ENCODE measurements at places on chromosomes 3 and 15.

GRCh38 chr15:69941706-69942495 lies 155.8 kb downstream of the TLE3 start:
- no peak for DNase-seq

- no peak for DNase-seq
Measured at GRCh38 chr3:97871801-97872524, 50.2 kb downstream of the CRYBG3 start.

DNA sequence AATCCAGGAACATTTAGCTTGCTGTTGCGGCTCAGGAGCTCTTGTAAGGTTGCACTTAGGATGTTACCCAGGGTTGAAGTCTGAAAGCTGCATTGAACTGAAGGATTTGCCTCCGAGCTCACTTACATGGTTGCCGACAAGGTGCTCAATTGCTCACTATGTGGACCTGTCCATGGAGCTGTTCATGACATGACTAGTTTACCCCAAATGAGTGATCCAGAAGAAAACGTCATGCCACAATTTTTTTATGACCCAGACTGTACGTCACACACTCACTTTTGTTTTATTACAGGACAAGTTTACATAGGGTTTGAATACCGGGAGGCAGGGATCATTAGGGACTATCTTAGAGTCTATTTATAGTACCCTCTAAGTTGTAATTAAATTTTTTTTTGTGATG lies 21.0 kb upstream of the CLDN11 start:
- no peak for DNase-seq

DNA sequence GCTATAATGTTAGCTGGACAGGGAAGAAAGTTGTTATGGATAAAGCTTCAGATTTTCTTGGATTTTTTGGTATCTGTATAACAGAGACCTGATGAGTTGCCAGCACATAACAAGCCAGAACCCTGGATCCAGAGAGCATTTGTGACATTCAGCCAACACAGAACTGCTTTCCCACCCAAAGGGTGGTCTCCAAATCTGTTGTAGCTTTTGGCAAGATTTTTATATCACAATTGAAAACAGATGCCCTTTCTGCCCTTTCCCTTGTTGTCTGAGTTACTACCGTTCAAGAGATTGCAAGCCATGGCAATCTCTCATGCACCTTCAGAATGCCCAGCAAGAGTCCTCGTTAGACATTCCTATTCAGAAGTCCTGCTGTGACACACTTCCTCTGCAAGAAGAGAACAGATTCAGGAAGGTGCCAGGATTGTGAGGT lies 107.6 kb upstream of the FGF7 start:
- DNase-seq = no peak

- DNase-seq = no peak
Measured at GRCh38 chr3:96213393-96213792, 601.0 kb upstream of the EPHA6 start.

GRCh38 chr3:50525987-50526386 lies 22.6 kb upstream of the CACNA2D2 start:
- DNase-seq = no peak

DNA sequence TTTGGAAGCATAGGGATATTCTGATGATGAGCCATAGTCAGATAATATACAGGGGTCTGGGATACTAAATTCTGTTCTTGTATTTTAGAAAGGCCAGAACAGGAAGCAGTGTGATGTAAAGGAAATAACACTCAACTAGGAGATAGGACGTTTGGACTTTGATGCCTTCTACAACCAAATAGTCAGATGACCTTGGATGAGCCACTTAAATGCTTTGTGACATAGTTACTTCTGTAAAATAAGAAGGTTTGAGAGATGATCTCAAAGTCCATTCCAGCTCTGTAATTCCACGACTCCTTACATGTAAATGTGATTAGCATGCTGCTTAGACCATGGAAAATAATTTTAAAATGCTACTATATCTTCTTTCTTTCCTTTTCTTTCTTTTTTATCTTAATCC lies 29.5 kb upstream of the CCDC54 start:
- DNase-seq = no peak

GRCh38 chr3:127373441-127374085 lies 85.7 kb upstream of the PRR20G start:
- DNase-seq = no peak

GRCh38 chr3:22451501-22451900 lies 700.5 kb upstream of the ZNF385D start:
- DNase-seq = no peak

GRCh38 chr3:179324270-179324754 lies 1.5 kb downstream of the ZNF639 start:
- peak; percentile 6 for DNase-seq

- DNase-seq = no peak
Measured at GRCh38 chr15:25778161-25778560, 85.0 kb downstream of the ATP10A start.

- DNase-seq = peak; percentile 55
Measured at GRCh38 chr3:52339612-52340011, 23.5 kb downstream of the DNAH1 start.

GRCh38 chr3:9024341-9024740 lies 61.1 kb upstream of the RAD18 start:
- no peak for DNase-seq

DNA sequence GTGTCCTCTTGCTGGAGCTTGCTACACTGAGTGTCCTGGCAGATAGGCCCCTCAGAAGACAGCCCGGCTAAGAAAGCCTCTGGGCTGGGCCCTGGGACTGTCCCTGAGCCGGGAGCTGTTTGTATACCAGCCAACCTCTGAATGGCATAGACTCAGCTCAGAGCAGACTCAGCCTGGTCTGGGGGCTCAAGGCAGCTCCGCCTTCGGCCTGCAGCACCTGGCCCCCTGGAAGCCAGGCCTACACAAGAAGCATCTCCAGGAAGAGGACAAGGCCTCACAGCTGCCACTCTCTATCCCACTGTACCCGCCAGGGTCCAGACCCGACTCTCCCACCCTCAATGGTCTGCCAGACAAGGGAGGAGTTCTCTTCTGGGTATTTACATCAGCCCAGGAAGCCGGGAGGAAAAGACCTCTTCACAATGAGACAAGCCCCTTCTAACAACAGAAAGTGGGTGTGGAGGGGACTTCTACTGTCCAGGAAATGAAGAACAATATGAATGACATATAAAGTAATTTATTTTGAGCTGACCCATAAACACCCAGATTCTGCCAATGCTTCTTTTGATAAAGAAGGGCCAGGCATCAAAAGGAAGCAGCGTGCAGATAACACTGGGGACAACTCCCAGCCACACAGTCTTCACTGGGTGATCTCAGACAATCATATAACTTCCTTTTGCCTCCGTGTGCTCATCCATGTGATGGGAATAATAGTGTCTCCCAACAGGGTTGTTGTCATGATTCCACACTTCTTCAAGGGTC lies 110.2 kb downstream of the TPRA1 start:
- DNase-seq = no peak

- no peak for DNase-seq
Measured at GRCh38 chr3:191961022-191961421, 500.1 kb downstream of the PYDC2 start.

GRCh38 chr3:24500806-24501205 lies 6.2 kb upstream of the THRB start:
- no peak for DNase-seq

- DNase-seq = no peak
Measured at GRCh38 chr3:43774799-43775198, 84.1 kb downstream of the ABHD5 start.

DNA sequence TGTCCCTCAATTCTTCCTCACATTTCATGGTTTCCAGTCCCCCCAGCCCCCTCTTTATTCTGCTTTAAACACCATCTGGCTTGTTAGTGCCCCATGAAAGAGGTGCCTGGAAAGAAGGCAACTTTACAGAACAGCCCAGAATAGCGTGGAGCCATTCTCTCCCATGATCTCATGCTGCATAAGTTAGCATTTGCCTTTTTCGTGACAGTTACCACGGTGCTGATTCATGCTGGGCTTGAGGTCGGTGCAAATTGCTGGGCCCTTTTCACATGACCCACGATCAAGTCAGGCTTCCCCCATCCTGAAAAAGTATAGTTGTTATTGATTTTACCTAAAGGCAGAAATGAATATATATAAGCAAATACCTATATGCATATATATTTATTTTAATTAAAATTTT lies 29.6 kb downstream of the SQOR start:
- DNase-seq = no peak

DNA sequence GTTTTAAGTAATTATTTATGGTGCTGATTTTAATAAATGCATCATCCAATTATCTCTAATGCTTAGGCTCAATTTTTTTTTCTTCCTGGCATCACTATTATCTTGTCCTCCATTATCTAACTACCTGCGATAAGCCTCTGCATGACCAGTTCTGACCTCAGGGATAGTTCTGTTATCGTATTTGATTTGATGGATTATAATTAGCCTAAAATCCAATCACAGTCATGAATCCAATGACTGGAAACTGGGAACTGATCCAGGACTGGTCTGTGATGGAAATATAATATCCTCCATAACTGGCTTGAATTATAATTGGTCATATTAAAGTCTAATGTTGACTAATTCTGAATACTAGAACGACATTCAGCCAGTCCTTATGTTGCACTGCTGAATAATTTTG lies 1.1 kb downstream of the MYH15 start:
- DNase-seq = peak; percentile 79

DNA sequence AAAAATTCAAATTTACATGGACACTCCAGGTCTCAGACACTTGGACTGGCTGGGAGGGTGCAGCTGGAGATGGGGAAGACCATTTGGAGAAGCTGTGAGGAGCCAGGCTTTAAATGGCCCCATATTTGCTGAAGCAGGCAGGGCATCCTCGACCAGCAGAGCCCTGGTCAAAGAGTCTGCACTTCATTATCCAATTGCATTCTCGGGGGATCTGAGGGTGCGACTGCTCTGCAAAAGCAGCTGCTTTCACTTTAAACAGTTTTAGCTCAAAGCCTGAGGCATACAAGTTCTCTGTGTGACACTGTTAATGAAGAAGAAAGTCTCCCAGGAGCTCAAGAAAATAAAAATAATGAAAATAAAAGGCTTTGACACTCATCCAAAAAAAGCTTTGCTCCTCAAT lies 98.0 kb upstream of the SLC25A36 start:
- DNase-seq = no peak

GRCh38 chr3:17740721-17741141 lies 1.7 kb downstream of the TBC1D5 start:
- DNase-seq = no peak

DNA sequence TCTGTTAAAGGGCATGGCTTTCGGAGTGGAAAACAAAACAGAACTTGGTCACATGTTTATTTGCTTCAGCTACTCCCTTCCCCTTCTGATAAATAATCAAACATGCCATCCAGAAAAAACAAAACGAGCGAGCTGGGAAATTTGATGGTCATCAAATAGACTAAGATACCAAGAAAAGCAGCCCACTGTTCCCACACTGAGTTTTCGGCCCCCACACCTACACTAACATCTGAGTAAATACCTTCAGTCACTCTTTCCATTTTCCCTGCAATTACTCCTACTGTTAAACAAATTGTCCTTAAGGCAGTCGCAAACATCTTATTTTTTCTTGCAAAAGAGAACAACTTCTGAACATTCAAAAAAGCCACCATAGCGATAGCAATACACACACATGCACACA lies 454.6 kb downstream of the FOXP1 start:
- DNase-seq = no peak

GRCh38 chr3:38601956-38602550 lies 47.4 kb downstream of the SCN5A start:
- no peak for DNase-seq

GRCh38 chr3:141065258-141065657 lies 14.1 kb downstream of the SPSB4 start:
- no peak for DNase-seq

DNA sequence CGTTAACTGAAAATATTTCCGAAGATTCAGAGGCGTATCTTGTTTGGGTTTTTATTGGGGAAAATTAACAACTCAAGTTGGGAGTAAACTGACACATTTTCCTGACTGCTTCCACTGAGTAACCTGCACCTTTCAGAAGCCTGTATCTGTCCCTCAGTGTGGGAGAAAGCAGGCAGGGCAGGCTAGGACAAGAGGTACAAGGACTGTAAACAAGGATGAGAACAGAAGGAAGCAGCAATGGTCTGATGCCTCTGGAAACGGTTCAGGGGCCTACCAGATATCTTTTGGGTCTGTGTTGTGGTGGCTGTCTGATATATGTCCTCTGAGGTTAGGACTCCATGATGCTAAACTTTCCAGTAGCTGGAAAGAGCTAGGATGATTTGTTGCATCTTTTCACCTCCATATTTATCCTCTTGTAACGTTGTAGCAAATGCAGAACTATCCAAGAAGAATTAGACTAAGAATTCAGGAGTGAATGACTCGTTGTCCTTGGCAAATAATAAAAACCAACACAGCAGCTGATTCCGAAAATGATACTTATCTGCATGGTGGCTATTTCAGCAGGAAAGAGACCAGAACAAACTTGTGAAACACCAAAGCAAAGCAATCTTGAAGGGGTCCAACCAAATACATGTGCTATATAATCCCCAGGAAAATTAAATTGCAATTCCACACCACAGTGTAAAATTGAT lies 195.9 kb upstream of the ICE2 start:
- no peak for DNase-seq

DNA sequence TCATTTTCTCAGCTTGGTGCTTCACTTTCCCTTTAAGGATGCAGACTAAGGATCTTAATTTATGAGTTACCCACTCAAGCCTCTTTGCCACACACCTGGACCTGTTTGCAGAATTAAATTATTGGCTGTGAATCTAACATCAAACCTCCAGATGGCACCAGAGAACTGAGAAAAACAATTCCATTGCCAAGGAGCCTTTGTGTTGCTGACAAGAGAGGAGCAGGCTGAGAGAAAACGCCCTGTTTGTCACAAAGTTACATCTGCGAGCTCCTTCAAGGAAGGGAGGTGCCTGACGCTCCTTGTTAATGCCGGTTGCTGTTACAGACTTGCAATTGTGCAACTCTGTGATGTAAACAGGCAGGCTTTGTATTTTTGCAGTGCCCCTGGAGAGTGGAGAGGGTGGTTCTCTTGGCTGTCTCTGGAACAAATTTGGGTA lies 36.3 kb upstream of the TMC3 start:
- peak; percentile 67 for DNase-seq

DNA sequence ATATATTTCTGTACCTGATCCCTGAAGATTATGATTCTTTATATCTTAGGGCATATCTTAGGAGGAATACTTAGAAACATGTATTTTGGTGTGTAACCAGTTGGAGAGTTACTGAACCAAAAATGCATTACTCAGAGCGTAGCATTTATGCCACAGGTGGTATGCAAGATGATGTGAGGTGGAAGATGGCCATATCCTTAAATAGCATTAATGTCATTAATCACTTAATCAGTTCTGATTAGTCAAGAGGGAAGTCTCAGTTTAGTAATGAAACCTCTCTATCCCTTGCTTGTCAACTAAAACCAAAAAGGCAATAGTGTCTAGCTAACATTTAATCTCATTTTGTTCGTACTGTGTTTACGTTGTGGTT lies 130.5 kb upstream of the PHLDB2 start:
- DNase-seq = no peak

GRCh38 chr15:77087213-77087612 lies 16.3 kb upstream of the TSPAN3 start:
- no peak for DNase-seq

DNA sequence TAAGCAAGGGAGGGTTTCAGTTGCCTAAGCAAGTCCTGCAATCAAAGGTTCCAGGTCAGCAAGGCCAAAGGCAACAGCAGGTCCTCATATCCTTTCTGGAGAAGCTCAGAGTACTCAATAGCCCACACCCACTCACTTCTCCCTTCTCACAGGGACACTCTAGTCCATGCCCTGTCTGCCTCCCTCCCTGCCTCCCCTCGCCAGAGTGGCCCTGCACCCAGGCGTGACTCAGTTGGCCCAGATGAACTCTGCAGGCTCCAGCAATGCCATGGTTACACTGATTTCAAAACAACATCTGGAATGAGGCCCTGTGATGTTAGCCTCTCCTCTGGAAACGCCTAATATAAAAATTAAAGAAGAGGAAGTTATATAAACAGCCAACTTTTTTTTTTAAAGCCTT lies 32.9 kb downstream of the IL16 start:
- DNase-seq = no peak

GRCh38 chr15:67784090-67784781 lies 41.1 kb upstream of the SKOR1 start:
- DNase-seq = peak; percentile 66
